ENCODE measurements at places on chromosomes 11 and 22. TPM values are rescaled to one million over a fixed set of nuclear protein-coding genes. Genes with fewer than 3 reads are reported as not detected.

Gene SLC22A12
- total RNA-seq = not detected

Gene OR5J2
- not detected for total RNA-seq

Gene LGALS12
- total RNA-seq = not detected

Gene APOA4
- not detected for total RNA-seq

Gene CARNS1
- 4.8 TPM for total RNA-seq
